ENCODE measurements at places on chromosomes 1 and 21.
A peak's percentile ranks its signal among the peaks of the same experiment; 100 is the strongest.

GRCh38 chr1:221089803-221090202 lies 210.6 kb downstream of the HLX start:
- DNase-seq, result no peak

- no peak for DNase-seq
These were observed 4.0 kb downstream of the PBX1 start for GRCh38 chr1:164562947-164563520.

GRCh38 chr1:244955661-244956060 lies 91.3 kb upstream of the HNRNPU start:
- no peak for DNase-seq

GRCh38 chr1:20194757-20195461 lies 8.6 kb upstream of the PLA2G2C start:
- peak; percentile 60 for DNase-seq

DNA sequence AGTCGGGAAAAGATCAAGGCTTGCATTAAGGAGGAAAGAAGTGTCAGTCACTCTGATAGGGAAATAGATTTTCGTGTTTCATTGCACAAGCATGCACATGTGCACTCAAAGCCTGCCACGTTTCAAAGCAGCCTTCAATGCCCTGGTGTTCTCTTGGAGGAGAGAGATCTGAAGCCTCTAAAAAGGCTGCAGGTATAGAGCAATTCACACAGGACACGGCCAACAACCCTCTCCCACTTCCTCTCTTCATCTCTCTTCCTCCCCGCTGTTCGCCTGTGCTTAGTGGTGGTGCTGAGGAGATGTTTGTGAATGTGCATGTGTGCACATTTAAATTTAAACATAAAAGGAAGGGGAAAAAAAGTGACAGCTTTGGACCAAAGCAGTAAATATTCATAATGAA lies 117.7 kb downstream of the NUF2 start:
- no peak for DNase-seq

DNA sequence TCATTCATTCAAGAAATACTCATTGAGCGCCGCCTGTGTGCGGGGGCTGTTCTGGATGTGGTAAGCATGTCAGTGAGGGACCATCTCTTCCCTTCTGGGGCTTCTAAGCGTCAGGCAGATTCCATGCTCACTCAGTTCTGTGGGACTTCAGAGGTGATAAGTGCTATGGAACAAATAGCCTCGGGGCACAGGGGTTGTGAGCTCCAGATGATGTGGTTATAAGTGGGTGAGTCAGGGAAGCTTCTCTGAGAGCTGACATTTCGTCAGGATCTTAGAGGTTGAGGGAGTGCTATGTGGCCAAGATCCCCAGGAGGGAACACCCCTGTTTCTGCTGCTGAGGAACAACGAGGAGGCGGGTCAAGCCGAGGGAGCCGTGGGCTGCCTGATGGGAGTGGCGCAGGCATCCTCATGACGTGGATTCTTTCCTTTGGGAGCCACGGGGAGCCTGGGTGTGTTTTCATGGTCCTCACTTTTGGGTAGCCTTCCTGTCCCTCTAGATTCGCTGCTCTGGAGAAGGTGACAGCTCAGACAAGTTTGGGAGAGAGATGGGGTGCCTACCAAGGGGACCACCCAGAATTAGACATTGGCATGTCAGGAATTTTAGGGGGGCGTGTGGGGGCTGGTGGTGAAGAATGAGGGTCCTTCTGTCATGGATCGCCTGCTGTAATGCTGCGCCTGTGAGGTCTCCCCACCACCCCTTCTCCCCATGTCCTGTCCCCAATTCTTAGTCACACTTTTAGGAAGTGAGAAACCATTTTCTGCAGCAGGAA lies 38.5 kb downstream of the HUNK start:
- DNase-seq, result no peak

GRCh38 chr1:101150266-101150665 lies 86.6 kb upstream of the S1PR1 start:
- DNase-seq, result no peak

GRCh38 chr1:94883691-94884090 lies 43.2 kb downstream of the CNN3 start:
- no peak for DNase-seq

DNA sequence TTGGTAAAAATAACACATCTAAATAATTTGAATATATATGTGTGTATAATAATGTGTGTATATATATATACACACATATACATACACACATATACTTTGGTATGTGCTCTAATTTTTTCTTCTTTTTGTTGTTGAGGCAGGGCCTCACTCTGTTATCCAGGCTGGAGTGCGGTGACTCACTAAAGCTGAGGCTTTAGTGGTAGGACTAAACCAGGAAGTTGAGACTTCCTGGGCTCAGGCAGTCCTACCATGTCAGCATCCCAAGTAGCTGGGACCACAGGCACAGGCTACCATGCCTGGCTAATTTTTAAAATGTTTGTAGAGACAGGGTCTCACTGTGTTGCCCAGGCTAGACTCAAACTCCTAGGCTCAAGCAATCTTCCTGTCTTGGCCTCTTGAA lies 46.7 kb upstream of the CXADR start:
- DNase-seq, result peak; percentile 34

DNA sequence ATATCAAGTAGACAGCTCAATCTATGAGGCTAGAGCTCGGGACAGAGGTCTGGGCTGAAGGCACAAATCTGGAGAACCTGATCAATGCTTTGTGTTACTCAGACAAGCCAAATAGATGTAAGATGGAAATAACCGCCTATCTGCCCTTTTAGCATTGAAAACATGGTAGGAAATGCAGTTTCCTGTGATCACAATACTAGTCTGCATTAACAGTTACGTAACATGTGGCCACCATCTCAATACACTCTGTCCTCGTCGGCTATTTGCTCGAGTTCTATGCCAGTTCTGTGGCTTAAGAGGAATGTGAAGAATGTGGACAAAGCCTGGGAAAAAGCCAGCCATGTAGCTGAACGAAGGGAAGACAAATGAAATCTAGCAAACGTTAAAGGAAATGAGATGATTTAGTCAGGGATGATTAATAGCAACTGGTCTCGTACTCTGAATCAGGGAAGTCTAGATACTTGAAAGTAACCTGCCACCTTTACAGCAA lies 73.3 kb downstream of the HSF2BP start:
- peak; percentile 94 for DNase-seq

GRCh38 chr1:233759665-233760064 lies 144.8 kb upstream of the SLC35F3 start:
- DNase-seq, result no peak

DNA sequence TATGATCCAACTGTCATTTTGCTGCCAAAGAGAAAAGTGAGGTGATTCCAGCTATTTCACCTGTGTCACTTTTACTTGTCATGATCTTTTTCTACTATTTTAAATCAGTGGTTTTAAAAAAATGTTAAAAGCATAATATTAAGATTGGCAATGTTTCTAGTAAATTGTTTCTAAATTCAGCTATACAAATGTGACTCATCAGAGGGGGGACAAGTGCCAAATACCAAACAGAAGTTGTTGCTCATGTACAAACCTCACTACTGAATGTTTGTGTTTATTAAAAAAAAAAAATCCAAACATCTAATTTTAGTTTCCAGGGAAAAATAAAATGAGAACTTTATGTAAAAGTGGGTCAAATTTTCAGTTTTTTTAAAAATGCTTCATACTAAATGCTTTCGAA lies 346.2 kb upstream of the SNX7 start:
- no peak for DNase-seq

DNA sequence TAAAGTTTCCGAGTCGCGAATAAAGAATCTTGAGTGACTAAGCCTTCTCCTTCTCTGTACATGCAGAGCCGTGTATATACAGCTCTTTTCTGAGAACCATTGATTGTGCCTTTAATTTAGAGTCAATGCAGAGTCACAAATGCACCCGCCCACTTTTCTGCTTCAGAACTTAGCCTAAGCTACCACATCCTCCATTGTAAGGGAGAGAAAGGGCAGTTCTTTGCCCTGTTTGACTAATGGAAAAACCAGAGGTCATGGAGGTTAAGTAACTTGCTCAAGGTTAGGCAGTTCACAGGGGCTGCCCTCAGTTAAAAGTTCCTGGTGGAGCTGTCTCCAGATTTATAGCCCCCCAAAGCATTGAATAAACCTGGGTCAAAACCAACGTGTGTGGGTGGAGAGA lies 139.6 kb downstream of the TOMM20 start:
- DNase-seq, result no peak

- DNase-seq, result no peak
These were observed 12.4 kb downstream of the TMCC2 start for GRCh38 chr1:205240118-205240517.

DNA sequence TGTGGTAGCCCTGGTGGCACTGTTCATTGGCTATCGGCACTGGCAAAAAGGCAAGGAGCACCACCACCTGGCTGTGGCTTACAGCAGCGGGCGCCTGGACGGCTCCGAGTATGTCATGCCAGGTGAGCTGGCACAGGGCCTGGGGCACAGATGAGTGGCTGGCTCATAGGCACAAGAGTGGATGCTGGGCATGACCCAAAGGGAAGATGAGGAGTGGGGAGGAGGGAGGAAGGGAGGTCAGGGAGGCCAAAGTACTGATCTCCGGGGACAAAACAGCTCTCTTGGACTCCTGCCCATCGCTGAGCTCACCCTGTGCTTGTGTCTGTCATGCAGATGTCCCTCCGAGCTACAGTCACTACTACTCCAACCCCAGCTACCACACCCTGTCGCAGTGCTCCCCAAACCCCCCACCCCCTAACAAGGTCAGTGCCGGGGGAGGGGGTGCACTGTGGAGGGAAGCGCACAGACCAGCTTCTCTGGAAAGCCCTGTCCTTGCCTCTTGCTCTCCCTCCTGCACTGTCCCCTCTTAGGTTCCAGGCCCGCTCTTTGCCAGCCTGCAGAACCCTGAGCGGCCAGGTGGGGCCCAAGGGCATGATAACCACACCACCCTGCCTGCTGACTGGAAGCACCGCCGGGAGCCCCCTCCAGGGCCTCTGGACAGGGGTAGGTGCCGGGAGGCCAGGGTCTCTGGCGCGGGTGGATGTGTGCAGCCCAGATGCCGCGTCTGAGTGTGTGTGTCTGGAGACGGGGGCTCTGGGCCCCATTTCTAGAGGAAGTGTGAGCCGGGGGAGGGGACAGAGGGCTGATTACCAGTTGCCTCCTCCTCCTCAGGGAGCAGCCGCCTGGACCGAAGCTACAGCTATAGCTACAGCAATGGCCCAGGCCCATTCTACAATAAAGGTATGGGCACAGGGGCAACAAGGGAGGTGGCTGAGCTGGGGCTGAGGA lies 7.3 kb upstream of the LRRC71 start:
- no peak for DNase-seq

DNA sequence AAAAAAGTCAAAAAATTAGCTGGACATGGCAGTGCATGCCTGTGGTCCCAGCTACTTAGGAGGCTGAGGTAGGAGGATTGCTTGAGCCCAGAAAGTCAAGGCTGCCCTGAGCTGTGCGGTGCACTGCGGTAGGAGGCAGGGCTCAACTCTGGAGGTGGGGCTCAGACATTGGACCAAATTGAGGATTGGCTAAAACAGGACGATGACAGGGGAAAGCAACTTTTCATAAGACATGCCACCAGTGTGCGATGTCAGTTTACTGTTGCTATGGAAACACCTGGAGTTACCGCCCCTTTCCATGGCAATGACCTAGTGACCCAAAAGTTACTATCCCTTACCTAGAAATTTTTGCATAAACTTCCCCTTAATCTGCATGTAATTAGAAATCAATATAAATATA lies 85.3 kb downstream of the DISP3 start:
- no peak for DNase-seq

GRCh38 chr1:8323706-8324105 lies 5.8 kb downstream of the SLC45A1 start:
- no peak for DNase-seq

GRCh38 chr1:201016211-201016651 lies 7.3 kb downstream of the KIF21B start:
- DNase-seq, result peak; percentile 26

GRCh38 chr1:229155472-229155871 lies 115.4 kb upstream of the RAB4A start:
- DNase-seq, result no peak

GRCh38 chr1:220527279-220527907 lies 543 bp upstream of the MARK1 start:
- peak; percentile 17 for DNase-seq

DNA sequence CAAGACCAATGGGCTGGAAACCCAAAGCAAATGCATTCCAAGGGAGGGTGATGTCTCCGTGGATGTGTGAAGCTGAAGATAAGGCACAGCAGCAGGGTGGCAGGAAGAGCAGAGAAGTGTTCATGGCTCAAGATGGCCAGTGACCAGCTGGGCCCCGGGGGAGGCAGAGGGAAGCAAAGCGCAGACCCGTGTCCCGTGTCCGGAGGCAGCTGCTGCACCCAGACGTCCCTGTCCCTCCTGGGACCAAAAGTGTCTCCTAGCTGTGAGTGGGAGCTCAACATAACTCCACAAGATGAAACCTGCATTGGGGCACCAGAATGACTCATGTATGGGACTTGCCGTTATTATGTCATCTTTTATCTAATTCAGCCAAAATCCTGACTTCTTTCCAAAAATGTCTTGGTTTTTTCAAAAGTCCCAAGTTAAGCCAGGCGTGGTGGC lies 118.2 kb downstream of the RIPK4 start:
- no peak for DNase-seq

DNA sequence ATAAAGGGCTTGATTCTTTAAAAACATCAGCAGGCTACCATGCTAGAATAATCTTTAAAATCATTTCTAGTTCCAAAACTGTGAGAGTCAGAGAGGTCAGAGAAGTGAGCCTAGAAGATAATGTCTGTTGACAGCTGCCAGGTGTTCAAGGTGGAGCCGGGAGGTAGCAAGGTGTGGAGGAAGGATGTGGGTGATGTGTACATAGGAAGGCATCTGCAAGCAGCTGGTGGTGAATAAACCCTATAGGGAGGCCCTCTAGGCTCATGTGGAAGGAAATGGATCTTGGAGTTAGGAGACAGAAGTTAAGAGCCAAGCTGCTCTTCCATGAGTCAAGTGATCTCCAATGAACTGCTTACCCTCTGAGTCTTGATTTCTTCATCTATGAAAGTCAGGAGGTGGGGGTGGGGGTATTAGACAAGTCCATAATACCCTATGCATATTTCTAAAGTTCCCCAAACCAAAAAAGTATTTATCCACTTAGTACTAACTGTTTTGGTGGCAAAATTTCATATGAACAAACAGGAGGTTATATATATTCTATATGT lies 266.3 kb downstream of the RHOU start:
- no peak for DNase-seq

DNA sequence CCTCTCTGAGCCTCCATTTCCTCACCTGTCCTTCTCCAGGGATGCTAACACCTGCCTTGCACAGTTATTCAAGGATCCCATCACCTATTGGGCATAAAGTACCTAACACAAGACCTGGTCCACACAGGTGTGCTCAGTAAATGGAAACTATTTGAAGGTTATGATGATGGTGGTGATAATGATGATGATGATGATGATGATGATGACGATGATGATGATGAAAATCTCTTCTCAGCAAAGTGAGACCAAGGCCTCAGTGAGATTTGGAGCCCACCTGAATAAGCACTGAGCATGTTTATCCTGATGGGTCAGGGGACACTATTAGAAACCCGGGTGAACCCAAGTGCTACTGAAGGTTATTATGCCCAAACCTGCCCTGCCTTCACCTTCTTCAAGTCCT lies 100.7 kb downstream of the DMRTA2 start:
- DNase-seq, result no peak

GRCh38 chr1:28247612-28248272 lies 11.6 kb upstream of the SESN2 start:
- DNase-seq, result no peak

All from SW480 (cell line).